ENCODE measurements at places on chromosomes 1 and 21.
A peak's percentile ranks its signal among the peaks of the same experiment; 100 is the strongest.

GRCh38 chr1:208234721-208235120, 9.5 kb downstream of the PLXNA2 start:
- DNase-seq, result no peak

DNA sequence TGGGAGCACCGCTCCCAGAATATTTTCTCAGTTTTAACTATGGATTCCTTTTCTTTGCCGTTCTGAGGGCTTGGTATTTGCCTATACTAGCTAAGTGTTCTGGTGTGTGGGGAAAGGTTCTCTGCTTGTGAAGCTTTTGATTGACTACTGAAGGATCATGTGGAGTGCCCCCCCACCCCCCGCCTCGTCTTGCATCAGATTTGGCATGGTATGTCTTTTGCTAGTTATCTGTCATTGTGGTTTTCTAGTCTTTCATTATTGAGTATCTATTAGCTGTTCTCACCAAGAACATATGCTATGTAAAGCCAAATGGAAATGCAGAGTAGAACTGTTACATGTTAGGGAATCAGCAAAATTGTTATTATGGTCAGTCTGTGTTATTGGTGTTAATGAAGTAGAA, 58.3 kb downstream of the MACF1 start:
- no peak for DNase-seq

DNA sequence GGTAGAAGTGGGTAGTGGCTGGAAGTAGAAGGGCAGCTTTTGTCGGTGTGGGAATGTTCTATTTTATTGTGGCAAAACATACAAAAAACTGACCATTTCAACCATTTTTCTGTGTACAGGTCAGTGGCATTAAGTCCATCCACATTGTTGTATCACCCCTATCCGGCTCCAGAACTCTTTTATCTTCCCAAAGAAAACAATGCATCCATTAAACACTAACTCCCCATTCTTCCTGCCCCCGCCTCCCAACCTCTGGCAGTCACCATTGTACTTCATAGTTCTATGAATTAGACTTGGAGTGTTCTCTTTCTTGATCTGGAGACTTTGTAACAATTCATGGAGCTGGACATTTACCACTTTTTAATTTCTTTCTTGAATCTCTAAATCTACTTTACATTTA, 55.7 kb downstream of the DEGS1 start:
- DNase-seq, result no peak

GRCh38 chr1:110956586-110956985, 7.1 kb downstream of the LRIF1 start:
- DNase-seq, result no peak

- DNase-seq, result no peak
Measured at GRCh38 chr1:27092888-27093287, 62.0 kb downstream of the SLC9A1 start.

- DNase-seq, result no peak
Measured at GRCh38 chr1:94864821-94865220, 44.7 kb downstream of the SLC44A3 start.

DNA sequence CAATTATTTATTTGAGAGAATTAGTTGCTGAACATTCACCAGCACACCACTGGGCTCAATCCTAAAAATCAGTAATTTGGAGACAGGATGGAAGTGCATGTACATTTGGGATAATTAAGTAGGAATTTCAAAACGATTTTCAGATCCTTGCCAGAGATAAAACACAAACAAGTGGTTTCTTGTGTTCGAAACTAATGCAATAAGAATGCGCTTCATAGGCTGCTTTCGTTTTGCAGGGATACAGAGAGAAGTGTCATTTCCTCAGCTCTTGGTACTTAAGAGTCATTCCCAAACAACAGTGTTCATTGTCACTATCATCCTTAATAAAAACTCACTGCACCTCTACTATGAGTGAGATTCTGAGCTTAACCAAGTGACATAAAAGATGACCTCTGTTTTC, 20.6 kb upstream of the USP24 start:
- no peak for DNase-seq

DNA sequence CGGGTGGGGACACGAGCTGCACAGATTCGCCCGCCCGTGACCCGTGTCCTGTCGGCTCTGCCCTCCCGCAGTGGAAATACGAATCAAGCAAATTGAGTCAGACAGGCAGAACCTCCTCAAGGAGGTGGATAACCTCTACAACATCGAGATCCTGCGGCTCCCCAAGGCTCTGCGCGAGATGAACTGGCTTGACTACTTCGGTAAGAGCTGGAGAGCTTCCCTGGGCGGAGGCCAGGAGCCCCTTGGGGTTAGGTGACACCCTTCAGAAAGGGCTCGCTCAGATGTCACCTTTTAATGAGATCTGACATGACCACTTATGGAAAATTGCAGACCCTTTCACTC, 489 bp downstream of the CDCA8 start:
- no peak for DNase-seq

DNA sequence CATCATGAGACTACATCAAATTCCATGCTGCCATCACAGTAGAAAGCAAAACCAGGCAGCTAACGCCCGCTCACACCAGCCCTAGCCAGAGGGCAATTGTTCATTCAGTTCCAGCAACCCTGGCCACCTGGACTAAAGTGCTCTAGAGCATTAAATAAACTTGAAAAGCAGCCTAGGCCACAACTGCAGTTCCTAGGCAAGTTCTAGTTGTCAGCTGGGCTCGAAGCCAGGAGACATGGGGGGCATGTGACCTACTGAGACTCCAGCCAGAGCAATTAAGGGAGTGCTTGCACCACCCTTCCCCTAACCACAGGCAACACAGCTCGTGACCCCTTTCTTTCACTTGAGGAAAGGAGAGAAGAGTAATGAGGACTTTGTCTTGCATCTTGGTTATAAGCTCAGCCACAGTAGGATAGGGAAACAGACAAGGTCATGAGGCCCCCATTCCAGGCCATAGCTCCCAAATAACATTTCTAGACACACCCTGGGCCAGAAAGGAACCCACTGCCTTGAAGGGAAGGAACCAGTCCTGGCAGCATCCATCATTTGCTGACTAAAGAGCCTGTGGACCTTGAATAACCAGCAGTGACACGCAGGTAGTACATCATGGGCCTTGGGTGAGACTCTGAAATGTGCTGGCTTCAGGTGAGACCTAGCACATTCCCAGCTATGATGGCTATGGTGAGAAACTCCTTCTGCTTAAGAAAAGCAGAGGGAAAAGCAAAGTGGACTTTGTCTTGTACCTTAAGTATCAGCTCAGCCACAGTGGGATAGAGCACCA, 77.0 kb downstream of the ZZZ3 start:
- no peak for DNase-seq

DNA sequence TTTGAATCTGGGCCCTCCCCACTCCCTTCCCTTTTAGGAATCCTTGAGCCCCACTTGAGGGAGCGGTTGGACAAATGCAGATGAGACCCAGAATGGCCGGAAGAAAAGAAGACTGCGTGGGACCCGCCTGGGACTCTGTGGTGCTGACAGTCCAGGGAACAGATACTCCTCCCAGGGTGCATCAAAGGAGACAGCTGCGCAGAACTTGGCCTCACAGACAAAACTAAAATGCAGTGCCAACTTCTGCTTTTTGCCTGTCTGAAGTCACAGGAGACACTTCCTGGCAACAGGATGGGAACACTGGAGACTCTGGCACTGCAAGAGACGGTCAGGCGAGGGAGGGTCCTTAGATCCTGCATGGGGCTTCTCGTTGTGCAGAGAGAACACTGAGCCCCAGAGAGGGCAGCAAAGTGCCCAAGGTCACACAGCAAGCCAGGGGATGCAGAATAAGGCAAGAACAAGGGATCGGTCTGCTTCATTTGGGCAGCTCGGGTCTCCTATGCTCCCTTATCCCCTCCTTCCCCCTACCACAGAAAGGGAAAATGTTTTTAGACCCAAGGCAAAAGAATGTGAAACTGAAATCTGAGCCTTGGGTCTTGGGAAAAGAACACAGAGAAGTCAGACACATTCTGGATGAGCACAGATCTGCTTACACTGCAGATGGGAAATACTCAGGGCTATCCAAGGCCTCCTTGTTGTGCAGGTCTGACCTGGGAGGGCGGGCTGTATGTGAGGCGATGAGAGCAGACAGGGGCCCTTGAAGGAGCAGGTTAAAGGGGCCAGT, 182.4 kb downstream of the TRABD2B start:
- DNase-seq, result no peak

DNA sequence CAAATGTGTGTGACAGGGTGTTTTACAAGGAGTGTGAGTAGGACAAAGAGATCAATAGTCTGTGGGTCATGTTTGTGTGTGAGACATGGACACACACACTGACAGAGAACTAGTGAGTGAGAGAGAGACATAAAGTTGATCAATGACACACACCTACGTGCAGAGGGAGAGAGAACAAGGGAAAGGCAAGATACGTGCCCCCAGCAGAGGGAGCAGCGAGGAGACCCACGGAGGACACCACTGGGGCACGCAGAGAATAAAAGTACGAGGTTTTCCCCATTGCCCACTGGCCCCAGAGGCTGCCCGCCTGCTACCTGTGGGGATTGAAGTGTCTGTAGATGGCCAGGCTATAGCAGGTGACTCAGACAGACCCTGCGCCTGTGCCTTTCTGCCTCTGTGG, 130.2 kb upstream of the CSF3R start:
- no peak for DNase-seq

DNA sequence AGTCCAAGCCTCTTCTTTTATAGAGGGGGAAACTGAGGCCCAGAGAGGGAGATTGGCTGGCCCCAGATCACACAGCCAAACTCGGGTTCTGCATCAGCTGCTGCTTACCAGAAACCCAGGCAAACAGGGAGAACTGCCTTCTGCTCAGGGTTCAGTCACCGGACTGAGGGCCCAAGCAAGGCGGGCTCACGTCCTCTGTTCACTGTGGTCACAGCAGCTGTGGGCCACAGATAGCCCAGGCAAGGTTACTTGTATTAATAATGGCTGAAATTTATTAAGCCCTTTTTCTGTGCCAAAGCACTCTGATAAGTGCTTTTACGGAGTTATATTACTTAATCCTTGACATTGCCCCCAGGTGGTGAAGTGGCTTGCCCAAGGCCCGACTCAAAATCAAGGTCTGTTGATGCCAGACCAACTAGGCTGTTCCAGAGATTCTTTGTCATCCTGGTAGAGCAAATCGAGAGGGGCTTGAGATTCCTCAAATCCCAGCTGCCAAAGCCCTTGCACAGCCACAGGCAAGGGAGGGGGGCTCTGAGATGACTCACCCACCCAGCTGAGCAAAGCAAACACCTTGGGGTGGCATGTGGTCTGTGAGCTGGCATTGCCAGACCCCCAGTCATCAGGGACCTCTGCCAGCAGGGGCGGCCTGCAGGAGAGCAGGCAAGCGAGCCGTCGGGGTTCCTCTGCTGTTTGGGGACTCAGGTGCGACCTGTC, 36.5 kb downstream of the EPHB2 start:
- no peak for DNase-seq

DNA sequence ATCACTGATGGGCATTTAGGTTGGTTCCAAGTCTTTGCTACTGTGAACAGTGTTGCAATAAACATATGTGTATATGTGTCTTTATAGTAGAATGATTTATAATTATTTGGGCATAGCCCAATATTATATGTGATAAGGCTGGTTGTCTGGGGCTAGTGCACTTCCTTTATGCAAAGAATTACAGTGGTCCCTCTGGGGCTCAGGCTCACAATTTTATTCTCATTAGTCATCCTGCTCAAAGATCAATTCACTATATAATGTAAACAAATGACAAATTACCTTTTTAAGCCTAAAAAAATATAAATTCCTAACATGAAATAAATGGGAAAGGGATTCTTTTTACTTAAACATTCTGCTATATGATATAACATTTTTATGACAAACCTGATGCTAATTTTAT, 5.0 kb downstream of the PLPPR4 start:
- DNase-seq, result no peak

GRCh38 chr1:163147019-163147418, 55.7 kb downstream of the RGS5 start:
- DNase-seq, result no peak

DNA sequence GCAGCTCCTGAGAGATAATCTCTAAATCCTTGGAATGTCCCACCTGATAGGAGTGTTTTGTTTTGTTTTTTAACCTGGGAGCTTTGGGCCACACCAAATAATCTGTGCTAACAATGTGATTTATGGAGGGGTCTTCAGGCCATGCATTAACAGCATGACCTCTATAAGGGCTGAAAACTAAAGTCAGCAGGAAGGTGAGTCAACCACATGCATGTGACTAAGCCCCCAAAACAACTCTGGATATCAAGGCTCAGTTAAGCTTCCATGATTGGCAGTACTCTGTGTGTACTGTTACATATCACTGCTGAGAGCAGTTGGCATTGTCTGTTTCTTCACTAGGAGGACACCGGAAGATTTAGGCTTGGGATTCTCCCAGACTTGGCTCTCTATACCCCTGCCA, 10.7 kb downstream of the AUNIP start:
- no peak for DNase-seq

GRCh38 chr1:35505911-35506798, 51.0 kb downstream of the KIAA0319L start:
- peak; percentile 41 for DNase-seq

DNA sequence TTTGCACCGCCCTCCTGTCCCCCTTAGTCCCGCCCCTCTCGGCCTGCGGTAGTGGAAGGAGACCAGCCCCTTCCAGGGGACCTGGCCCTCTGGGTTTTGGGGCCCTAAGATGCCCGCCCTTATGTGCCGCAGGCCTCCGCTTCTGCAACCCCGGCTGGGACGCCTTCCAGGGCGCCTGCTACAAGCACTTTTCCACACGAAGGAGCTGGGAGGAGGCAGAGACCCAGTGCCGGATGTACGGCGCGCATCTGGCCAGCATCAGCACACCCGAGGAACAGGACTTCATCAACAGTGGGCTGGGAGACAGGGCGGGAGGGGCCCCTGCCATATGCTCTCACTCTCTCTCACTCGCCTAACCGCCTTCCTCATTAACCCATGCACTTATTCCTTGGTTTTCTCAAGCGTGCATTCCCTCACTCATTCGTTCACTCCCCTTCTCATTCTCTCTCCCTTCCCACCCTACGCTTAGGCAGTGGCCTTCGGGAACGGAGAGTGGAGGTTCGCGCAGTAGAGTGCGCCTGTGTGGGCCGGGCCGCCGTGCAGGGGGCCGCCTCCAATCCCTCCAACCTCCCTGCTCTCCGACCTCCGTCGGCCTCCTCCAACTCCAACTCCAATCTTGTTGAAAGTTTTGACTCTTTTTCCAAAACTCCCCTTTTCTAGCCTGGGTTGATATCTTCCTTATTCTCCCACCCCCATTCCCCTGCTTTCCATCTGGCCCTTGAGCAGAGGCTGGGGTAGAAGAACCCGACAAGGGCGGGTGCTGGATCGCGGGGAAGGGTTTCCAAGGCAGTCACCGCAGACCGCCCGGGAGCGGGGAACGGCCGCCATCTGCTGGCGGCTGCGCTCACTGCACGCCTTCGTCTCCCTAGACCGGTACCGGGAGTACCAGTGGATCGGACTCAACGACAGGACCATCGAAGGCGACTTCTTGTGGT, 15.2 kb downstream of the BCAN start:
- peak; percentile 88 for DNase-seq

GRCh38 chr1:228207851-228208821, at the start of gene OBSCN:
Gene OBSCN, plus strand, starts transcription at chr1:228208044. Its CDS starts 3,740 bp downstream, at chr1:228211784.
- peak; percentile 15 for DNase-seq

DNA sequence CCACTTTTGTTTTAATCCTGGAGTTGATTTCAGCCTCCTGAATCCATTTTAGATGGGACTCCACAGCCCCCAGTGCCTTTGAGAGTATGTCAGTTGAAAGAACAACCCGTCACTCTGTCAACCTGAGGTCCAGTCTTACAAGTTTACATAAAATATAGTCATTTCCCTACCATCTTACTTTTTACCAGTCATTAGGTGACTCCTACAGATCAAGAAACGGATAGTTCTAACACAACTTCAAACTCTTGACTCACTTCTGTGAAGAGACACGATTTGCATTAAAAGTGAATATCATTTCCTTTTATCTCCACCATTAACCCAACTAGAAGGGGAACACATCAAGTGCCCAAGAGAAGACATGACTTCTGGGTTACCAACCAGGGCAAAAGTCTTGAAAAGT, 147.1 kb downstream of the NTPCR start:
- DNase-seq, result no peak

All from activated T-cell treated with anti-CD3 and anti-CD28 coated beads, Interleukin-2, amount 50 U/mL, for 48 hours (primary cell).